Caki2 (cell line): ENCODE measurements at places on chromosomes 2 and 18. TPM values are rescaled to one million over a fixed set of nuclear protein-coding genes. Genes with fewer than 3 reads are reported as not detected.

Gene IGFBP5
- total RNA-seq: 0.07 and 0.26 TPM in 2 replicates

Gene ALPG
- total RNA-seq: not detected in 2 replicates

GRCh38 chr2:130949954-130950353, 113.2 kb downstream of the ARHGEF4 start:
- DNase-seq: no peak

Gene RGPD3
- total RNA-seq: 0.03 and 0.98 TPM in 2 replicates

DNA sequence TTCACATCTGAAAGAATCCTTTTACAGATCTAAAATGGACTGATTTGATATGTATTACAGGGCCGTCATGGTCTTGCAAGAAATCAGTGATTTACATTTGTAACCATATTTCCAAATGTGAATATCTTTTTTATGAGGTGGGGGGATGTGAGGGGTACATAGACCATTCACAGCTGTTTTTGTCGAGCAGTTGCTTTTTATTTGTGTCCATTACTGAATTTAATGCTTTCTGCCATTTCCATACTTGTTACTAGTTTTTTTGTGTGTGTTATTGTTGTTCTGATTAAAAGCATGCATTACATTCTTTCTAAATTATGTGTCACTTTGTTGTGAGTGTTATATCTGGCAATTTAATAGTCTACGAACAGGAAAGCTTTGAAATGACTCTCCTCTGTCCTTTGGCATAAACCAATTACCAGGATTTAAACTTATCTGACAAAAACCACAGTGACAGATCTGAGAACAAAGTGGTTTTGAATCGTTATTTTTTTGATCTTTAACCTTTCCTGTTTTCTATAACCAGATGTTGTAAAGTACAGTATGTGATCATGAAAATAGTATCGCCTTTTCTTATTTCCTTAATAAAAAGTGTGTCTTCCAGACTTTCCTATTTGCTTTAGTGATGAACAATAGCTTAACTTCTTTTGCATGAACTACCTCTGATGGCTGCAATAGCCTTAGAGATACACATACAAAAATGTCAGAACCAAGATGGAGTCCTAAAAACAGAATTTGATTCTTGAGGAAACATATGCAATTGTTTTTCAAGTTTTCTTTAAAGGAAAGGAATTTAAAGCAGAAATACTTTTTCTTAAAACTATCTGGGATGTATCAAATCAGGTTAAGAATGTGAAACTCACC, 354.2 kb upstream of the ACVR2A start:
- no peak for DNase-seq

Gene SERPINB12
- not detected in 2 replicates for total RNA-seq

Gene SGPP2
- total RNA-seq: 7.5 and 8.1 TPM in 2 replicates

GRCh38 chr2:232147440-232148077, 186.0 kb downstream of the DIS3L2 start:
- no peak for DNase-seq

- peak; percentile 39 for DNase-seq
Measured at GRCh38 chr2:37837628-37838328, 87.3 kb upstream of the RMDN2 start.

Gene KLHL30
- 0.91 and 0.96 TPM in 2 replicates for total RNA-seq

GRCh38 chr2:63594660-63595059, 5.9 kb downstream of the MDH1 start:
- no peak for DNase-seq

DNA sequence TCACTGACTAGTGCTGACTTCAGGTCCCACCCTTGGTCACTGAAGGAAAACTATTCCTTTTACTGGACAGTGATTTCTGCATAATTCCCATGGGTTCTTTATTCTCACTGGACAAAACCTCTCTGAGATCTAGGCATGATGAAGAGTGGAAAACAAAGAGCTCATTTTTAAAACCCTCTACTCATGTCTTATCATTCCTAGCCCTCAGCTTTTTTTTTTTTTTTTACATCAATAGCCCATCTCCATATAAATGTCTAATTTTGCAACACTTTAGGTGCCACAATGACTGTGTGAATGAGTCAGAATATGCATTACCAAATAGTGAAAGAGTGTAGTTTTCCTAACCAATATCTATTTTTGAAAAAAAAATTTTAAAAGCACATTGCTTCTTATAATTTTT, 74.8 kb downstream of the TCF4 start:
- DNase-seq: no peak

DNA sequence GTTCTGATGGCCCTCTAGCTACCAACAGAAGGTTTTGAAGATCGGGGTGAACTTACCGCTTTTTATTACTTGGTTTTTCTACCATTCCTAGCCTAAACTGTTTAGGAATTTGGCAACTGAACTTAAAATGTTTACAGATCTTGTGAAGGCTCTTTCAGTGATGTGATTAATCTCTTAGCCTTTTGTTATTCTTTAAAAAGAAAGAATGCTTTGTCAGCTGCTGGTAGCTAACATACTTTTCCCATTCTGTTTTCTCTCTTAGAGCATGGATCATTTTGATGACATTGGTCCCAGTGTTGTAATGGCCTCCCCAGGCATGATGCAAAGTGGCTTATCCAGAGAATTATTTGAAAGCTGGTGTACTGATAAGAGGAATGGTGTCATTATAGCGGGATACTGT, 18.1 kb downstream of the CPSF3 start:
- no peak for DNase-seq

DNA sequence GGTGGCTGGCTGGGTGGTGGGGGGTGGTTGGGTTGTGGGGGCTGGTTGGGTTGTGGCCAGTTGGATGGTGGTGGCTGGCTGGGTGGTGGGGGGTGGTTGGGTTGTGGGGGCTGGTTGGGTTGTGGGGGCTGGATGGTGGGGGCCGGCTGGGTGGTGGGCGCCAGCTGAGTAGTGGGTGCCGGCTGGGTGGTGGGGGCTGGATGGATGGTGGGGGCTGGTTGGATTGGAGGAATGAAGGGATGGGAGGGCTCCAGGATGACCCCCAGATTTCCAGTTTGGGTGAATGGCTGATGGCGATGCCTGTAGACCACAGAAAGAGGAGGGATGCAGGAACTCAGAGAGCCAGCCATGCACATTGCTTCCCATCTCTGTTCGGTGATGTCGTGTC, 26.8 kb upstream of the GPR17 start:
- no peak for DNase-seq

DNA sequence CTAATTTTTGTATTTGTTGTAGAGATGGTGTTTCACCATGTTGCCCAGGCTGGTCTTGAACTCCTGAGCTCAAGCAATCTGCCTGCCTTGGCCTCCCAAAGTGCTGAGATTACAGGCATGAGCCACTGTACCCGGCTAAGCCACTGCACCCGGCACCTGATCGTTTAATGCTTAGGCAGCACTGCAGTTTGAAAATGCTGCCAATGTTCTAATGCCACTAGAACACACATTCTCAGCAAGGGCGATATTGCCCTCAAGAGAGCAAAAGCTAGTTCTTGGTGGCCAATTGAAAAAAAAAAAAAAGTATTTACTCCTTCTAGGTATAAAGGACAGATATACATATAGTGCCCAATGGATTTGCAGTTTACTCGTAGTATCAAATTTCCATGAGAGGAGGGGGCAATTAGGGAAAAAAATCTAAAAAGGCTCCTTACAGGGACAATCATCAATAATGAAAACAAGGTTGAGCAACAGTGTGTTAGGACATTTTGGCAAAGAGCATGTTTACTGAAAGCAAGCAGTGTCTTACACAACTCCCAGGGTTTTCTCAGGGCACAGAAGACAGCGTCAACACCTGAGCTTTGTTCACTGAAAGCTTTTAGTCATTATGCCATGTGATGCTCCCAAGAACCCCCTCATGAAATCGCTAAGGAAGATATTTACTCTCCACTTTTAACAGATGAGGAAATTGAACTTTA, 199.9 kb upstream of the PKDCC start:
- no peak for DNase-seq

Gene HOXD3
- total RNA-seq: 4.8 and 7.5 TPM in 2 replicates

DNA sequence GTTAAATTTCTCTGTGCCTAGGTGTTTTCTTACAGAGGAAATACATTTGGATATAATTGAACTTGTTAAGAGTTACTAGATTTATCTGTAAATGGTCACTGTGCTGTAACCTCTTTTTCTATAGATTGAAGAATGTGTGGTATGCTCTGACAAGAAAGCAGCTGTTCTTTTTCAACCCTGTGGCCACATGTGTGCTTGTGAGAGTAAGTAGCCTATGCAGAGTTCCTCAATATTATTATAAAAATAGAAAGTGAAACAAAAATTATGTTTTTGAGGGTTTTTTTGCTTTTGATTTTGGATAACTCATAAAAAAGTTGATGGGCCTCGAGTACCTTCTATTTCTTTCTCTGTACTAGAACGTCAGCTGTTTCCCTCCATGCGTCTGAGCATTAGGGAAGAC, 112.4 kb downstream of the MIB1 start:
- DNase-seq: no peak

Gene PNKD
- 66.8 and 75.8 TPM in 2 replicates for total RNA-seq

GRCh38 chr2:205636549-205637319, 45.6 kb upstream of the NRP2 start:
- no peak for DNase-seq

- DNase-seq: no peak
Measured at GRCh38 chr2:25320077-25320476, 21.6 kb downstream of the DNMT3A start.

DNA sequence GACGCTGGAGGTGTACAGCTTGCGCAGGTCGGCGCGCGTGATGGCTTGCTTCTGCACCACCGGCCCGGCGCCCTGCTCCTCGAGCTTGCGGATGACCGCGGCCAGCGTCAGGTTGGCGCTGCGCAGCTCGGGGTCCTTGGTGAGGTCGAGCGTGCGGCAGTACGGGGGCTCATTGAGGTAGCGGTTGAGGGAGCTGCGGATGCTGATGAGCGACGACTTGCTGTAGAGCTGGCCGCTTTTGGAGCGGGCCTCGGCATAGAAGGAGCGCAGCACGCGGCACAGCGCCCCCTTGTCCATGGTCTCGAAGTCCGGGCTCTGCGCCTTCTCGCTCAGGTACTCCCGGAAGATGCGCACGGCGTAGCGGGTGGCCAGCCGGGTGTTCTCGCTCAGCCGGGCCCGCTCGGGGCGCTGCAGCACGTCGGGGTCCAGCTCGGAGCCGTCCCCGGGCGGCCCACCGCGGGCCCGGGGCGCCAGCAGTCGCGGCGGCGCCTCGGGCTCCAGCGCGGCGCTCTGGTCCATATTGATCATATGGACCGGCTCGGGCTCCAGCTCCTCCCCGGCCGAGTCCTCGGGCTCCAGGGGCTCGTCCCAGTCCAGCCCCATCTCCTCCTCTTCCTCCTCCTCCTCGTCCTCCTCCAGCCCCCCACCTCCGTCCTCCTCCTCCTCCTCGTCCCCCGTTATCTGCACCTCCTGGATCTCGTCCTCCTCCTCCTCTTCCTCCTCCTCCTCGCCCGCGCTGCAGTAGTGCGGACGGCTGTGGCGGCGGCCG, 523 bp downstream of the KCTD1 start:
- peak; percentile 39 for DNase-seq

GRCh38 chr18:64017870-64018269, 48.0 kb downstream of the SERPINB8 start:
- DNase-seq: no peak

Gene RTP5
- not detected in 2 replicates for total RNA-seq

DNA sequence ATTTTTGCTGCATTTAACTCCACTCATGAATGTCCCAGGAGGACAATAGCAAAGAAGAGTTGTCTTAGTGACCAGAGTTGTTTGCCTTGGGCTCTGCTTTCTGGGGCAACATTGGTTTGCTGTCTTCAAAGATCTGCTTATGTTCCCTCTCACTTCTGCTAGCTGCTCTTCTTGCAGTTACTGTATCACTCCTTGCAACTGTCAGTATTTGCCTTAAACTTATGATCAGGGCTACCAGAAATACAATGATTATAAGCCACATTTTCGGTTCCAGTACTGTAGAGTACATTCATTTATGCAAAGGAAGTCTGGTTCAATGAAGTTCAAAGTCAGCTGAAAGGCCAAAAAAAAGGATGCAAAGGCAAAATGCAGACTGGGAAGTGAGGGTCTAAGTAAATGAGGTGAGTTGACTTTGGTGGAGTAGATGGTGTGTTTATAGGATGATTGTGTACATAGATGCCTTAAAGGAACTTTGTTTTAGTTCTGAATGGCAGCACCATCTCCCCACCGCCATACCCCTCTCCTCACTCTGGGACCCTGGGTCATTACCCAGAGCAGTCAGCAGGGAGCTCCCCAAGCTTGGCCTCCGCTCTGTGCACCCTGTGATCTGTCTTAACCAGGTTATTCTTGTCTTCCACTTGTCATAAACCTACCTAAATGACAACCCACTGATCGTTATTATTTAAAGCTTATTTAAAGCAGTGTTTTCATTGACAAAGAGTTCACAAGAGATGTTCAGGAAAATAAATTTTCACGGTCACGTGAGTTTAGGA, 236.0 kb downstream of the DOK6 start:
- DNase-seq: no peak

GRCh38 chr2:218259099-218259961, 1.5 kb upstream of the GPBAR1 start:
- DNase-seq: no peak

DNA sequence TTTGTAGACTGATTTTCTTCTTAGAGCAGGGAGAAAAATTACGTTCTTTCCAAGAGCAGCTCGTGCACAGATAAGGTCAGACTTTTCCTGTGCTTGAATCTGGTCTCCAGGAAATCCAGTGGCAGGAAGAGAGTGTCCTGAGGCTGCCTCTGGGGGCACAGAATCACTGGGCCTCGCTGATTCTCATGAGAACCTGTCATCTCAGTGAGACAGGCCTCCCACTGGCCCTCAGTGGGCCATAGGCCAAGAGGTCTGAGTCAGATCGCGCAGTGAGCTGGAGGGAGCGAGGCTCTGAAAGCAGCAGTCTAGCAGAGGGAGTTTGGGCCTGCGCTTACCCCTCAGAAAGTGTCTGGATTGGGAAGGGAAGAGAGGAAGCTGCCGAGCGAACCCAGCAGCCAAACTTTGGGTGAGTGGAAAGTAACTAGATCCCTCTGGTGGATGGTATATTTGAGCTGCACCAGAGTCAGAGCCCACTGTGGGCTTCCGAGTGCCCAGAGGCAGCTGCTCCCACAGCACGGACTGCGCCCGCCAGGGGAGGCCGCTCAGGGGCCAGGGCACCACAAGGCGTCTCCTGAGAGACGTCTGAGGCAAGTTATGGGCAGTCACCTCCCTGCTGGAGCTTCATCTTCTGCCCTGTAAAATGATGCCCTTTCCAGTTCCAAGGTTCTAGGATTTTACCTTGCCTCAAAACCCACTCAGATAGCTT, 8.2 kb downstream of the GDF7 start:
- DNase-seq: no peak

Gene CRYGC
- total RNA-seq: not detected in 2 replicates
